Astrocyte (in vitro differentiated cells and primary cell): ENCODE measurements at places on chromosomes 7 and 10. TPM values are rescaled to one million over a fixed set of nuclear protein-coding genes. Genes with fewer than 3 reads are reported as not detected.

MMP21 gene
- total RNA-seq = not detected in 2 replicates

- DNase-seq = no peak
Measured at GRCh38 chr10:81949283-81949682, 74.3 kb downstream of the NRG3 start.

GRCh38 chr7:29254591-29254990 is 60.0 kb downstream of the CHN2 start:
- no peak for DNase-seq

- no peak for DNase-seq
Measured at GRCh38 chr7:158724658-158725505, 20.3 kb upstream of the NCAPG2 start.

FAM13C gene
- 8.7 and 9.3 TPM in 2 replicates for total RNA-seq

GRCh38 chr7:28774261-28774988 is 183.7 kb downstream of the TRIL start:
- DNase-seq = no peak

DNA sequence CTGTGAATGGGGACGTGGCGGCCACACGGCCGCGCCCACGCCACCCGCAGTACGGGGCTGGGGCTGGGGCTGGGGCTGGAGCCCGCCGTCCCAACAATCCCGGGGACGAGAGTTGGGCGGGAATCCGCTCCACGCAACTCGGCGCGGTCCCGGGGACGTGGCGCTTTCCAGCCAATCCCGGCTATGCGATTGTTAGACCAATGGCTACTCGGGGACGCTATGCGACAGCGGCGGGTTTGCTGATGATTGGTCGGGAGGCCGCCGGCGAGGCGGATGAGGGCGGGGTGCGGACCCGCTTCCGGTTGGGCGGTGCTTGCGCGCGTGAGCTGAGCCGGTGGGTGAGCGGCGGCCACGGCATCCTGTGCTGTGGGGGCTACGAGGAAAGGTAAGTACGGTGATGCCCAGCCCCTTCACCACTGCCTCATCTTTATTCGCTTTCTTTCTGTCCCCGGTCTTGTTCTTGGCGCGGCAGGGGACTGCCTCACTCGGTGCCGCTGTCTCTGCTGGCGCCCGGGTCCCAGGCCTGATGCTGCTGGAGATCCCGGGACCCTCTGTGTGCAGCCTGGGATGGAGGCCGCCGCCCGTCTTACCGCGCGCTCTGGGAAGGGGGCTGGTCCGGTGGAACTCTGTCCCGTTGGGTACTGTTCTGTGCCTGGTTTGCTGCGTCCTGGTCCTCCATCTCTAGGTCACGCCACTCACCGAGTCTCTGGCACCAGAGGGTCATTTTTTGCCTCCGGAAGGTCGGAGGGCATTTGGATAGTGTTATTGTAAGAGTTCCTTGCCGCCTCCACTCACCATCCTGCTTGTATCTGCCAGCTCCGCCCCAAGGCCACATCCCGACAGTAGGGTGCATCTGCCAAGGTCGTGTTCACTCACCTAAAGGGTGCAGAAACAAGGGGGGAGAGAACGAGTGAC is at the start of gene CALU:
TSS of gene CALU (plus strand) at position 312 of the 915 bp plus-strand sequence. CDS start 9,225 bp downstream, outside the sequence.
- DNase-seq = peak; percentile 95

PPP1R17 gene
- total RNA-seq = not detected in 2 replicates

PLEKHA8 gene
- total RNA-seq = 26.3 and 34.7 TPM in 2 replicates

PRRT4 gene
- total RNA-seq = 0.62 and 0.93 TPM in 2 replicates

CALHM3 gene
- total RNA-seq = not detected in 2 replicates

UMAD1 gene
- 9.3 TPM in 2 replicates for total RNA-seq

- peak; percentile 88 for DNase-seq
Measured at GRCh38 chr10:114266521-114266920, 27.5 kb downstream of the VWA2 start.

DNA sequence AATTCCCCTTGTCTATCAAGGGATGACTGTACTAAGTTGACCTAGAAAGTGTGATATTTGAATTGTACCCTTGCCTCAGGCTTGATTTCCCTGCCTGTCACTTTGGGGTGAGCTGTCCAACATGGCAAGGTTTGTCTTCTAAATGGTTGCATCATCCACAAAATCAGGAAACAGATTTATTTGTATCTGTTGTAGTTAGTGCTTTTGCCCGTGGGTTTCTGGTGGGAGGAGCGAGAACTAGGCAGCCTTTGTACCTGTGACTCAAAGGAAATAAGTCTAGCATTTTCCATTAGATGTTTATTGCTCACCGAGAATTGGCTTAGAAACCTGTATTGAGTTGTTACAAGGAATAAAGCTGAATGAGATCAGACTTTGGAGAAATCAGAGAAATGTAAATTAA is 650.8 kb downstream of the LRMDA start:
- DNase-seq = peak; percentile 16

DNA sequence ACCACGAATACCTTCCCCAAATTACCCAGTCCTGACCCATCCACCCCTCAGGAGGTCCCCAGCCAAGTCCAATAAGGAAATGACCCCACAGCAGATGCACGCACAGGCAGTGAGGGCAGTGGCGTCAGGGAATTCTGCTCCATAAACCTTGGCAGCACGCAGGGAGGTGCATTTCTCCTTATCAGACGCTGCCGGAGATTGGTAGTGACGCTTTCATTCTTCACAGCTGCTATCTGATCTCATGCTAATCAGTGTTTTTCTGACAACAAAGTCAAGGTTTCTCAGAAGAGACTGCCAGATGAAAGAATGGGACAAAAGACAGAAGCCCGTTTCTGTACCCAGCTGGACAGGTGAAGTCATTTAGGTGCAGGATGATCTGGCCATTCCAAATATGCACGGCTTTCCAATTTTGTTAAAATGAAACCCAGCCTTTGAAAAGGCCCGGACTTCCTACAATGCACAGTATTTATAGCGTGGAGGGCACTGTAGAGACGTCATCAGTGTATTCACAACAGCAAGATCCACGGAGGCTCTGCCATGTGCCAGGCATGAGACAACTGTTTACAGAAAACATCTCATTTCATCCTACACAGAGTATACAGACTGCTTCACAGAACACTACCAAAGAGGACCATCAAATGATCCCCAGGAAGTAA is 35.3 kb downstream of the DIP2C start:
- DNase-seq = peak; percentile 35

GRCh38 chr10:68184546-68184945 is 47.4 kb downstream of the ATOH7 start:
- DNase-seq = no peak

DNA sequence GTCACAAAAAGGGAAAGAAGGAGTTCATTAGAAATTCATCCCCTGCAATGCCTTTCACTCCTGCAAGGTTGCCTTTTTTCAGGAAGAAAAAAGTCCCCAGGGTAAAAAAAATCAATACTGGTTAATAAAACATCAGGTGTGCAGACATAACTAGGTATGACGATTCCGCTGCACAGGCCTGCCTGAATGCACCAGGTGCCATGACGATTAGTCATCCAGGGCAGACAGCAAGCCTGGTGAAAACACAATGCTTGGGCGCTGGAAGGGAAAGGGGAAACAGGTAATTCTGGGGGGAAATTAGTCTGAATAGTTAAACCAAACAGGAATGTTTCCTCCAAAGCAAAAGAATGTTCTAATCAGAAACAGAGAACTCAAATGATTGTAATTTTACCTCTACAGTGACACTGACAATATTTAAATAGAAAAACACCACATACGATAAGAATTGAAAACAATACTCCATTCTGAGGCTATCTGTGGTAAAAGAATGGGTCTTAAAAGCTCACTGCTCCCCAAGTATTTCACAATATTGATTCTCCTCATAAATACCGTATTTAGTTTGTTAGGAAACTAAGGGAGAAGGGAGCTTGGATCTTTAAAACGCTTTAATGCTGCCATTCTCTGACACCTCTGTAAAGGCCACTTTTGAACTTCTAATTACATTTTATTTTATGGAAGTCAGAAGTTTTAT is 45.2 kb downstream of the VPS41 start:
- no peak for DNase-seq

DNA sequence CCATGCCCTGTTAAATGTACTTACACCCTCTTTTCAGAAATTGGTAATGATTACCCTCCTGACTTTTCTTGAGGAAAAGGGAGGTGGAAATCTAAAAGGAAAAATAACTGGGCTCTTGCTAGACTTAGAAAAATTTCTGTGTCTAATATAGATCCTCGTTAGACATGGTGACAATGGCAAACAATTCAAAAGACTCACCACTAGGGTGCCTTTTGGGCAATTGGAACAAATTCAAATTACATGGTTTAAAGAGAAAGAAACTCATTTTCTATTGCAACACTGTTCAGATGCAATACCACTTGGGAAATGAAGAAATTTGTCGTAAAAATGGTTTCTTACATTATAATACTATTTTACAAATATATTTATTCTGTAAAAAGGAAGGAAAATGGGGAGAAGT is 950.1 kb downstream of the GRM8 start:
- DNase-seq = no peak

GRCh38 chr7:139855498-139856270 is 26.6 kb downstream of the TBXAS1 start:
- DNase-seq = no peak

- peak; percentile 24 for DNase-seq
Measured at GRCh38 chr10:28393956-28394568, 91.2 kb upstream of the MPP7 start.

DNA sequence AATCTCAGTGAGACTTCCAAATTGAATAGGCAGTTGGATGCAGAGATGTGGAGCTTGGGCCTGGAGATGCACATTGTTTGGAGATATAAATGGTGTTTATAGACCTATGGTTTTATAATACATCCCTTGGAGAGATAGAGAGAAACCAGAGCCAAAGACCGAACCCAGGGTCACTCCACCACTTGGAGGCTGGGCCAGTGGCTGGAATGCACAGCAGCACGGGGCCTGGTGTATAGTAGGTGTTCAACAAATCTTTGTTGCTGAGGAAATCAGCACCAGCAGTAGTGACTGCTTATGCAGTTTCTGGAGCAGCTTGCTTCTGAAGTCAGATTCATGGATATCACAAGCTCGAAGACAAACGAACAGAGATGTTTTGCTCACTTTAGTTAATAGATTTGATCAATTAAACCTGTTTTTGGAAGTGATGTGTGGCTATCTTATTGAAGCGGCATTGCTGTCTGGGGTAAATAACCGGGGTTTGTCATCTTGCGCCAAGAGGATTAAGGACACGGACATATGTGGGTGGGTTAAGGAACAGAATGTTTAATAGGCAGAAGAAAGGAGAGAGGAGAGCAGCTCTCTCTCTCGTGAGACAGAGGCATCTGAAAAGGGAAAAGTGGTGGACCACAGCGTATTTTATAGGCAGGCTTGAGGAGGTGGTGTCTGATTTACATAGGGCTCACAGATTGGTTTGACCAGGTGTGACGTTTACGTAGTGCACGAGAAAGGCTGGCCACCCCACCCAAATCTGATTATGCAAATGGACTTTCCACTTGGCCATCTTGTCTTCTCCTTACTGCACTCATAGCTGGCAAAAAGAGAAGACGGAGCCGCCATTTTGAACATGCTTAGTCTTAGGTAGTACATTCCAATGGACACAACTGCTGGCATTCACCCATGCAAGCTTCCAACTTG is 11.1 kb downstream of the RBP4 start:
- DNase-seq = no peak

HOXA10 gene
- total RNA-seq = not detected in 2 replicates

DNA sequence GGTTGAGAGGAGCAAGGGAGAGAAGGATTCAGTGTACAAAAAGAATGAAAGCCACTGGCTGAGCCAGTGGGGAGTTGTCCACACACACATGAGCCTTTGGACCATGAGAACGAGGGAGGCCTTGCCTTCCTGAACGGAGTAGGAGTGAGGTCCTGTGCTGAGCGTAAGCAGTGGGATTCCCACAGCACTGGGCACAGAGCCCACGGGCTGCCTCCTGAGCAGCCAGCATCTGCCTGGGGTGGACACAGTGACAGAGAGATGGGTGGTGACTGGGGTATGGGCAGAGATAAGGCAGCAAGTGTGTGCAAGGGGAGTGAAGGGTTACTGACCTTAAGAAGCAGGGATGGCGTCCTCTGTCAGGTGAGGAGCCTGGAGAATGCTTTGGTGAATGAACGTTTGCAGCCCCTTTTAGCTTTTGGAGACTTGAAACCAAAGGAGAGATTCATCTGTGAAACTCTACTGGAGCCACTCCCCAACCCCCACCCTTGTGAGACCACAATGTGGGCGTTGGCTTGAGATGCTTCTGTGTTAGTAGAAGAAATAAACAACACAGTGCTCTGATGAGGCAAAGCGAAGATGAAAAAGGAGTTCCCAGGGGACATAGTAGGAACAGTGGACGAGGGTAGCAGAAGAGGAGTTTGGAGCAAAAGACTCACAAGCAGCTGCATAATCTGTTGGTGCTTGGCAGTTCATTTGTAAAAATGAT is 56.5 kb downstream of the FIGNL1 start:
- DNase-seq = no peak

DNA sequence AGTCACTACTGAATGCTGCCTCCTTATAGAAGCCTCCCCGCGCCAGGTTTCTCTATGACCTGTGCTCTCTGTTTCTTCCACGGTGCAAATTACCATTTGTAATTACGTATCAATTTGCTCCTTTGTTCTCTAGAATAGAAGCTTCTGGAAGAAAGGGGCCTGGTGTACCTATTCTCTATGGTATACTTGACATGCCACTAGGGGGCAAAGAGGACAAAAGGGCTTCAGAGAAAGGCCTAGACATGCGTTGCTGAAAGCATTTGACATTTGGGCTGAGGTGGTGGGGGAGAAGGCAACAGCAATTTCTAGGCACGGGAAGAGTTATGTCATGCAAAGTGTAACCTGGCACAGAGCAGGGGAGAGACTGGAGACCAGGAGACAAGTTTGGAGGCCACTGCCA is 148.7 kb downstream of the WDR11 start:
- no peak for DNase-seq

CTAGE4 gene
- 0.99 and 1.4 TPM in 2 replicates for total RNA-seq

DNA sequence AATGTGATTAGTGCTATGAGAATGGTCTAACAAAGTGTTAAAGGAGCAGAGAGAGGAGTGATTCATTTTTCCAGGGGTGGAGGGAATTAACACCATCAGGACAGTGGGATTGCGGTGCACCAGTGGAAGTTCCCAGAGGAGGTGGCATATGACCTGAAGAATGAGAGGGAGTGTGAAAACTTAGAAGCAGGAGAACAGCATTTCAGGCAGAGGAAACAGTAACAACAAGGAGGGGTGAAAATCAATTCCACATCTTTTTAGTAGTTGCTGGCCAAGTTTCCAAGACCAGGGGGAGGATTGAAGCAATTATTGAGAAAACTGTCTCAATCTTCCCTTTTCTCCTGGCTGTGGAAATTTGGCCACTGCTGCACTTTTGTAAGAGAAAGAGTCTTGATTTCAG is 23.7 kb upstream of the CCDC172 start:
- no peak for DNase-seq

FAM25G gene
- total RNA-seq = not detected in 2 replicates

DNA sequence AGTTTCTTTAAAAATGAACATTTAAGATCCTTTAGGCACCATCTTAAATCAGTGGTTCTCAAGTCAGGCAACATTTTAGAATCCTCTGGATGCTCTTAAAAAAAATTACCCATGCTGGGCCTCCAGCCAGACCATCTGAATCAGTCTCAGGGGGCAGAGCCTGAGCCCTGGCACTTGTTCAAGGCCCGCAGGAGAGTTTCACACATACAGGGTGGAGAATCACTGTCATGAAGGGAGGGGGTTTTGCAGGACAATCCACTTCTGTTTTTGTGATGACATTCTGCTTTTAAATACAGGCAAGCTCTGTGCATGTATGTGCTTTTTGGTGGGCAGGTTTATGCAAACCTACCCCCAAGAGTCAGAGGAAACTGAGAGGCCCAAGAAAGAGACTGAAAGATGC is 268.6 kb downstream of the SEC23IP start:
- no peak for DNase-seq

EBLN1 gene
- not detected in 2 replicates for total RNA-seq
